ENCODE measurements at places on chromosomes 5 and 9.

DNA sequence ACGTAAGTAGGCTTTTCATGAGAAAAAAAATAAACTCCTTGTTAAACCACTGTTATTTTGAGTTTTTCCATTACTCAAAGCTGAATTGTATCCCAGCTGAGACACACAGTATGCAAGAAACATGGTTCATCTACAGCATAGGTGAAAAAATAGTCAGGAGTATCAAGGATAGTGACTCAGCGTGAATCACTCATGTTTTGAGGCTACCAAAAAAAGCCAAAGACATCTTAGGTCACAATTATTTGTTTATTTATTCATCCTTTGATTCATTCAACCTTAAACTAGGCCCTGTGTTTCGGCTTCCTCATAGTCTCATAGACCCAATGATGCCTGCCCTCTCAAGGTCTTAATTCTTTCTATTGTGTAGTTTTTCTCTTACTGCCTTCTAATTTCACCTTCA, 32.9 kb upstream of the STX17 start:
- no peak for DNase-seq

DNA sequence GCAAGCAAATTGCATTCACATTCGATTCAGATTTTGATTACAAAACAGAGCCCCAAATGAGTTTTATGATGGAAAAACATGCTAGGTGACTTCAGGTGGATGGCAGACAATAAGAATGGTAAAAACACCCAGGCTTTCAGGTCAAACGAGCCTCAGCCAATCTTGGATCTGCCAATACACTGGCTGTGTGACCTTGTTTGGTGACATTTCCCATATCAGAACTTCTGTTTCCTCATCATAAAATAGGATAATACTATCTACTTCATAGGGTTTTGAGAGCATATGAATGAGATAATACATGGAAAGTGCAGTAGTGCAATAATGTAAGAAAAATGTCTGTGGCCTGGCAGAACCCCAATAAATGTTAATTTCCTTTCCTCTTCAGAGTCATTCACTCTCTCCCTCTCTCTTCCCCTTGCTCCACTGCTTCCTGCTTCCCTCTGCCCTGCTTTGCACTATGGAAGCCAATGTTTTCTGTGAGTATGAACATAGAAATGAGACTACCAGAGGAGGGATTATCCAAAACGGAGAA, 54.7 kb downstream of the SH3RF2 start:
- DNase-seq: no peak

DNA sequence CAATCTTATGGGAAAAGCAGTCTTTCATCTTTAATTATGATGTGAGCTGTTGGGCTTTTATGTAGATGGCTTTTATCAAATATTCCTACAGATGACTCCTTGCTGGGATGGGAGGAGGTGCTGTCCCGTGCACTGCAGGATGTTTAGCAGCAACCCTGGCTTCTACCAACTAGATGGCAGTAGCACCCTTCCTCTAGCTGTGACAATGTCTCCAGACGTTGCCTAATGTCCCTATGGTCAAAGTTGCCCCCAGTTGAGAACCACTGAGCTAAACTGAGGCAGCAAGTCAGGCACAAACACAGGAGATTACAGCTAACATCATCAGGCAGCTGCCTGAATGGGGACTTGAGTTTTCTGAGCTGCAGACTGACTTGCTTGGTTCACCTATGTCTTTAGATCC, 401.9 kb upstream of the PDE4D start:
- DNase-seq: no peak

GRCh38 chr9:123832858-123833650, 96.9 kb downstream of the DENND1A start:
- DNase-seq: no peak

- DNase-seq: no peak
These were observed 200.4 kb downstream of the TTLL11 start for GRCh38 chr9:121892706-121893105.

DNA sequence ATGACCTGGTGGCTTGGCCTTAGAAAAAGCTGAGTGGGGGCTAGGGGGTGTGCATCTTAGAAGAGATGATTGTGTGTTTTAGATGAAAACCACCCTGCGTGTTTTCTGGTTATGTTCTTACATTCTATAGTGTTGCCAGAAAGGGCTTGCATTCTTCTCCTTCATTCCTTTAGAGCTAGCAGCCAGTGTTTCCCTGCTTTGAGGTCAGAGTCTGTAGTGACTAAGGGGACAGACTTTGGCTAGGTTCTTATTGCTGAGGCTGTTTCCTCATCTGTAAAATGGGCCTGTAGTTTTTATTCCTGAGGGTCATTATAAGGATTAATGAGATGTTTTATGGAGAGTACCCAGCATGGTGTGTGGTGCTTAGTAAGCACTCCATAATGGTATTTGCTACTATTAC, 6.4 kb downstream of the MAST4 start:
- no peak for DNase-seq

- no peak for DNase-seq
These were observed 110.1 kb downstream of the SLIT3 start for GRCh38 chr5:169190849-169191248.

GRCh38 chr5:74953937-74954720, 87.9 kb upstream of the FAM169A start:
- no peak for DNase-seq

GRCh38 chr9:135924628-135925338, 17.4 kb upstream of the CAMSAP1 start:
- no peak for DNase-seq

DNA sequence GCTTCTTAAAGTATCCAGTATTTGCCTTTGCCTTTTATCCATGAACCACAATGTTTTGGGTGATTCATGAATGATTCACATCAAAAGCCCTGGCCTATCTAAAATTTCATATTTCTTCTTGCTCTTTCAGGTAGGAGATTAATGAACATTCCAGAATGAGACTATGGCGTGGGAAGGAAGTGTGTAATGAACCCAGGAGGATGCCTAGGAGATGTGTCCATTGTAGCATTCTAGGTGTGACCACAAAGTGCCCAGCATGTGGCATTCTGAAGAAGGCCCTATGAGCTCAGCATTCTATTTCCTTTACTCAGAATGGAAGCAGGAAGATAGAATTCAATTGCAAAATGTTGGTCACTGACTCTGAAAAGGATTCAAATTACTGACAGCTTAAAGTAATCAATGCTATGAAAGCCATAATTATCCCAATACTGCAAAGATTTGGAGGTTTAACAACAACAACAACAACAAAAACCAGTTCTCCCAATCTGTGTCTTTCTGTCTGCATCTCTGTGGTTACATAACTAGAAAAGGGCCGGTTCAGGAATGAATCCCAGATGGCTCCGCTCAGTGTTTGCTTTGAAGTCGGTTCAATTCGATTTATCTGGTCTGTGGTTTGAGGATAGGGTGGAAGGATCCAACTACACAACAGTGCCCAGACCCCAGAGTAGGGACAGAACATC, 126.7 kb downstream of the FOXD1 start:
- no peak for DNase-seq

GRCh38 chr5:167488371-167488770, 803.1 kb upstream of the WWC1 start:
- no peak for DNase-seq

GRCh38 chr9:82560036-82560435, 502.9 kb downstream of the RASEF start:
- no peak for DNase-seq

GRCh38 chr5:126138281-126138931, 284.8 kb upstream of the GRAMD2B start:
- DNase-seq: no peak

GRCh38 chr9:80561526-80561925, 989.8 kb downstream of the TLE4 start:
- DNase-seq: no peak

GRCh38 chr5:97923997-97924396, 741.0 kb upstream of the RIOK2 start:
- no peak for DNase-seq

- no peak for DNase-seq
These were observed 132.1 kb downstream of the PCSK1 start for GRCh38 chr5:96300976-96301375.

DNA sequence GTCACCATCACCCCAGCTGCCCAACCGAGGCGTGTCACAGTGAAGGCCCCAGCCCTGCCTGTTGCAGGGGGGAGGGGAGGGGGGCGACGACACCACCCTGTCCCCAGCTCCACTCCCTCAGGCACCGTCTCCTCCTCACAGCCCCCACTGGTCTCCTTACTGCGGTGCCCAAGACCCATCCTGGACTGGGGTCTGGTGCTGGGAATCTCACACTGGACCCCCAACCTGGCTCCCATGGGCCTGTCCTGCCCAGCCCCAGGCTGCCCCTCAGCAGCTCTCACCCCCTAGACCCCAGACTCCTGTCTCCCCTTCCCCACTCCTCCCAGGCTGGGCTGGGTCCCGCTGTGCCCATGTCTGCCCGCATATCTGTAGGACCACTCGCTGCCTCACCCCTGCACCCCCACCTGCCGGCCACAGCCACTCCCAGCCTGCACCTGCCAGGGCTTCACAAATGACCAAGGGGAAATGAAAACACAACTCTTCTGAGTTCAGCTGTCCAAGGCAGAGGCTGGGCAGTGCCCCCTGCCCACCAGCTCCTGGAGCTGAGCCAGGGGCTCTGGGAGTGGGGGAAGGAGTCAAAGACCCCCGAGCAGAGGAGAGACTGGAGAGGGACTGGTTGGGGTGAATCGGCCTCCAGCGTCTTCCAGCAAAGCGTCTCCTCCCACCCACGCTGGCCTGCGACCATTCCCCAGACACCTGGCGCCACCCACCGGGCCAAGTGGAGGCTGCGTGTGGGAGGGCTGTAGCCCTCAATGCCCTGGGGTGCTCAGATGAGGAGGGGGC, 32.6 kb upstream of the EGFL7 start:
- DNase-seq: no peak

DNA sequence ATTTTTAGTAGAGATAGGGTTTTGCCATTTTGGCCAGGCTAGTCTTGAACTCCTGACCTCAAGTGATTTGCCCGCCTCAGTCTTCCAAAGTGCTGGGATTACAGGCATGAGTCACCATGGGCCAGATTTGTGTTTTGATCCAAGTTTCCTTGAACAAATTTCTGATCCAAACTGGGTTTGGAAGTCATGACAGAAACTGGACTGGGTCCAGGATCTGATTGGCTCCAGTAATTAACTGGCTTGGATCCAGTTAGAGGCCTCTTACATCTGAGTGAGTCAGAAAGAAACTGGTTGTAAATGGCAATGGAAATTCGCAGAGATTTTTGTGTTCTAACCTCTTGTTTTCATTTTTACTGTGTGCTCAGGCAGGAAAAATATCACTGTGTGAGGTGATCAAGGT, 141.6 kb downstream of the SLC25A46 start:
- DNase-seq: no peak

GRCh38 chr5:116378007-116378776, 196.4 kb downstream of the SEMA6A start:
- DNase-seq: peak; percentile 66

DNA sequence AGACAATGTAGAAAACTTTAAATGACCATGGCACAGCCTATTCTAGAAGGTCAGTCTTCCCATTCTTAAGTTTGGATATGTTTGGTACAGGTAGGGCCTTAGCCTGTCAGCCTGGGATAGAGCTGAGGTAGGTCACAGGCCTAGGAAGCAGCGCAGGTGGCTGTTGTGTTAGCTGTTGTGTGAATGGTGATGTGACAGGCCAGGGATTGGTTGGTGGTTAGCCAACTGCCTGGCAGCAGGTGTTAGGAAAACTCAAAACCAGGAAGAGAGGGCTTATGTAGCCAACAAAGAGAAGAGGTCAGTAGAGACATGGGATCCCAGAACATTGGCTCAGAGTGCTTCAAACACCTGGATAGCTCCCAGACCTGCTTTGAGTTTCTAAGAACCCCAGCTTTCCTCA, 84.2 kb downstream of the FBXO38 start:
- DNase-seq: no peak

DNA sequence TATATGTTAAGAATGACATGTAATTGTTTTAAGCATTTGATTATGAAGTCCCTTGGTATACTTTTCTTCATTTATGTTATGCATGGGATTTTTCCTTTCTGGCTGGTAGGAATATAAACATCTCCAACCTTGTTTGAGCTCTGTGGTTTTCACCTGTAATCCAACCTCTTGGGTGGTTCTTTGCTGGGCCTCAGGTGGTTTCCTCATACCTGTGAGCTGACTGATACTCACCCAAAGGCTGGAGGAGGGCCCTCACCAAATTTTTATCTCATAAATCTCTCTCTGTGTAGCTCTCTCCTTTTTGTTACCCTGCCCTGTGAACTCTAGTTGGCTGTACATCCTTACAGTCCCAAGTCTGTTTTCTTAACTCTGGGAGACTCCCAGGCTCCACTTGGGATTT, 39.8 kb upstream of the C6 start:
- DNase-seq: no peak

DNA sequence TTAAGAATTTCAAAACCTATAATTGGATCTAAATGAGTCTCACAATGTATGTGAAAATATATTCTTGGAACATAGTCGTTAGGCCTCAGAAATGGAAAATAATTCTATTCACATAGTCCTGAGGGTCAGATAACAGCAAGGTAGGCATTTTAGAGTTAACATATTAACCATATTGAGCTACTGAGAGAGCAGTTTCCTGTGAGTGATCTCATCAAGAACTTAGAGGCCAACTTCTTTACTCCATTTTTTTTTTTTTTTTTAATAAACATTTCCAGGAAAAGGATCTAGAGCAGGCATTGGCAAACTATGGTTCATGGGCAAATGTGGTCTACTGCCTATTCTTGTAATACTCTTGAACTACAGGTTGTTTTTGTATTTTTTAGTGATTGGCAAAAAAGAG, 26.6 kb downstream of the RAB24 start:
- DNase-seq: no peak

DNA sequence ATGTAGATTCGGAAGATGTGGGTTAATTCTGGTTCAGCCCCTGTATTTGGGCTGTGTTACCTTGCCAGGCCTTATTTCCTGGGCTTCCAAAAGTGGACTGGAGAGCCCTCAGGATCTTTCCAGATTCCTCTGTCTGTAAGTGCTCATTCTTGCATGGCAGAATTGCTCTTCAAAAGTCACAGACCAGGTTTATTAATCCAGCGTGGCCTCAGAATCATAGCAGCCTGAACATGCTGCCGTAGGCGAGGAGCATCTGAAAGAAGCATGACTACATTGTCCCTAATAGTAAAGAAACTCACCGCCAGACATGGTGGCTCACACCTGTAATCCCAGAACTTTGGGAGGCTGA, 307.8 kb downstream of the GADD45G start:
- no peak for DNase-seq

DNA sequence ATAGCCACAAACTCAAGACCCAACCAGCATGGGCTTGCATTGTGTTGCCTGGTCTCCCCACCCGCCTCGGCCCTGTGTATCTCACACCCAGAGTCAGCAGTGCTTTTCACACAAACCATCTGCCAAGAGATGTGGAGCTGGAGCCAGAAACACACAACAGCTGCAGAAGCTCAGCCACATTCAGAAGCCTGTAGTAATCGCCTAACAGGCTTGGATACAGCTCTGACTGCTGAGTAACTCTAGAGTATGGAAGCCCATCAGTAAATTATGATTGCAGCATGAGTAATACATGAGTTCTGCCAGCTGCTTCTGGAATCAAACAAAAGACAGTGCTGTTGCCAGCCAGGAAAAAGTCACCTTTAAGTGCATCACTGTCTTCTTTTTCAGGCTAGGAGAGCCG, 16.0 kb downstream of the TEK start:
- DNase-seq: no peak

- no peak for DNase-seq
These were observed 613 bp downstream of the ZBTB5 start for GRCh38 chr9:37464426-37465248.
